ENCODE measurements at places on chromosomes 1 and 21.

- no peak for DNase-seq
Measured at GRCh38 chr1:76142771-76143540, 68.4 kb downstream of the ST6GALNAC3 start.

- no peak for DNase-seq
Measured at GRCh38 chr1:207181847-207182246, 77.8 kb downstream of the C4BPA start.

GRCh38 chr1:6212193-6212959 is 6.5 kb downstream of the RNF207 start:
- DNase-seq: no peak

DNA sequence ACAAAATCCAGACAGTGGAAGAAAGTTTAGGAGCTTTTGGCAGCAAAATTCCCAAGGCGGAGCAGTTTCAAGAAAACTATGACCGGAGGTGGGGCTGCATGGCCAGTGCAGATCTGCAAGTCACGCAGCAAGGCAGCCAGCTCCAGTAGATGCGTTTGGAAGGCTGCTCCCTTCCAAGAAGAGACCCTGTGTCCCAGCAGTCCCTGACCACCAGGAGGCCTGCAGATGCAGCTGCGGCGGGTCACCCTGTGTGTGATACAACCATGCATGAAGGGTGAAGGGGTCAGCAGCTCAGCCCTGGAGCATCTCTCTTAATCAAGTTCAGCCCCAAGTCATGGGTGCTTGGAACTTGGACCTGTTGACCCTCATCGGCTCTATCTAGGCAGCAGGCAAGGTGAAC is 29.3 kb downstream of the GPR157 start:
- DNase-seq: no peak

DNA sequence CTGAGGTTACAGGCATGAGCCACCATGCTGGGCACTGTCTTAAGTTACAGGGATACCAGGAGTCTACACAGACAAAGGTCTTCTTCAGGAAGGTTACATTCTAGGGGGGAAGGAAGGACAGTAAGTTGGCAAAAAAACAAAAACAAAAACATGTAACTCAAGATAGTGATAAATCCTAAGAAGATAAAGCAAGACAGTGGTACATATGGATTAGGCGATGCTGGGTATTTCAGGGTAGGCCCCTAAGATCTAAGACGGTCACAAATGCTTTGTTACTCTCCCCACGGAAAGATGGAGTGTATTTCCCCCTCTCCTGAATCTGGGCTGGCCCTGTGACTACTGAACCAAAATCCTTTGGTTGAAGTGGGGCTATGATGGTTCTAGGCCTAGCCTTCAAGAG is 8.2 kb downstream of the CLCC1 start:
- DNase-seq: no peak

- DNase-seq: no peak
Measured at GRCh38 chr1:24903011-24903461, 27.0 kb downstream of the RUNX3 start.

Measured in activated CD8-positive, alpha-beta memory T cell treated with anti-CD3 and anti-CD28 coated beads for 1 hour (primary cell).